Activated CD8-positive, alpha-beta memory T cell treated with anti-CD3 and anti-CD28 coated beads for 1 hour (primary cell): ENCODE measurements at places on chromosomes 1 and 21.

- no peak for DNase-seq
Measured at GRCh38 chr1:229844675-229845074, 218.6 kb downstream of the URB2 start.

DNA sequence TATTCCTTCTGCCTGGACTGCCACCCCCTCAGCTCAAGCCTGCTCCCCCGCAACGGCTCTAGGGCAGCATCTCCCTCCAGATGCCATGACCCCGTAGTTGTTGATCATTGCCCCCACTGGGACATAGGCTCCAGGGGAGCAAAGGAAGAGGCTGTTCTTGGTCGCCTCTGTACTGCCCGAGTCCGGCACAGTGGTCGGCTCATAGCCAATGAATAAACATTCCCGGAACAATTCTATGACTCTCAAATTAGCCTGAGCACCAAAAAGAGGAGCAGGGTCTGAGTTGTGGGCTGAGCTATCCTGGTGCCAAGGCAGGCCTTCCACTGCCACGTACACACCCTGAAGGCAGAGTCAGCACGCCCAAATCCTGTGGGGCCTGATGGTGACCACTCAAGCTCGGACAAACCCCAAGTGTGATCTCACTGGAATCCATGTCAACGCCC is 33.1 kb downstream of the CAPZB start:
- no peak for DNase-seq

DNA sequence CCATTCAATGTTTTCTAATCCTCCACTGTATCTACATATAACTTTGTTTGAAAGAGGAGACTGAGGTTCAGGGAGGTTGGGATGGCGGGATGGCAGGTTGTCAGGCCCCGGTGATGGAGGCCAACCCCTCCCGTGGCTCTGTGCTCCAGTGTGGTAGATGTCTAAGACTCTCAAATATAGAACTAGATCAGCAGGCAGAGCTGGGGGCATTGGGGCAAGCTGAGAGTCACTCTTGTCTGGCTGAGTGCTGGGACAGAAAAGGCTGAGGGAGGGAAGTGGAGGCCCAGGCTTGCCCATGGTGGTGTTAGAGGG is 1.7 kb downstream of the IL6R start:
- DNase-seq, result no peak

DNA sequence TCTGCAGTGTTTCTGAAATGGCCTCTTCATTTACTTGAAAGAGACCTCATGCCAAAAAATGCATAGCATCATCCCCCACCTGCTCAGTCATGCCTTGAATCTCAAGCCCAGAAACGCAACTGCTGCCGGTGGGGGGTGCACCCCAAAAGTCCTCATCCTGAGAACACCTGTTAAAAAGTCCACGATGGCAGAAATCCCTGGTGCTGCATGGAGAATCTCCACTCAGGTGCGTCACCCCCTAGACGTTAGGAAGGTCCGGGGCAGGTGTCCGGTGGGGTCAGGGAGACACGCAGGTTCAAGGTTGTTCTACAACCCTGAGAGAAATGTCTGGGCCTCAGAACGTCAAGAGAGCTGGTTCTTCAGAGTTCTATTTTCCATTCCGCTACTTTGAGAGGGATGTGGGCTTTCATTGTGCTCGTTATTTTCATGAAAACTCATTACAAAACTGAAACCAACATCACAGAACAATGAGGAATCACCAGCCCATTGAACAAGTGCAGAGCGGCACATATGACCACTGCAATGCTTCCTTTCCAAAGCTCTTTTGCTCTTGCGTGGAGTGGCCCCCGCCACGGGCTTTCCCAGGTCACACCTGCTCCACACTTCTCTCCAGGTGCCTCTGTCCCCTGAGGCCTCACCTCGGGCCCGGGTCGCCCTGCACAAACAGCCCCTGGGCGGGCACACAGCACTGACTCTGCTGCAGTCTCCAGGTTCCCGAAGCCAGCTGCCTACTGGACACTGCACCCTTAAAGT is 201.9 kb downstream of the TOMM20 start:
- no peak for DNase-seq

DNA sequence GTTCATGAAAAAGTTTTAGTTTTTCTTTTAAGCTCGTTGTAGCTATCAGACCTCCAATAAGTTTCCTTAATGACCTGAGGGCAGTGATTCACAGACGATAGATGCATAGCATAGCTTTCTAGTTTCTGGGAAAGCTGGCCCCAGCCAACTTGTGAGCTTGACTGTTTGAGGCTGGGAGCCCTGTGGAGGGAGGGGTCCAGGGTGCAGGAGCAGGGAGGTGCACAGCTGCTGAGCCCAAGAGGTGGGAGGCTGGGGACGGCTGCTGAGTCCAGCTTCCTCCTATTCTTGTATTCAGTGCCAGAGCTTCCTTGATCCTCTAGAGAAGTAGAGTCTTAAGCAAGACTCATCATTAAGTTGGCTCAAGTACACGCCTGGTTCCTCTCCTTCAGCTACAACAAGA is 11.0 kb upstream of the AVPR1B start:
- DNase-seq, result no peak

DNA sequence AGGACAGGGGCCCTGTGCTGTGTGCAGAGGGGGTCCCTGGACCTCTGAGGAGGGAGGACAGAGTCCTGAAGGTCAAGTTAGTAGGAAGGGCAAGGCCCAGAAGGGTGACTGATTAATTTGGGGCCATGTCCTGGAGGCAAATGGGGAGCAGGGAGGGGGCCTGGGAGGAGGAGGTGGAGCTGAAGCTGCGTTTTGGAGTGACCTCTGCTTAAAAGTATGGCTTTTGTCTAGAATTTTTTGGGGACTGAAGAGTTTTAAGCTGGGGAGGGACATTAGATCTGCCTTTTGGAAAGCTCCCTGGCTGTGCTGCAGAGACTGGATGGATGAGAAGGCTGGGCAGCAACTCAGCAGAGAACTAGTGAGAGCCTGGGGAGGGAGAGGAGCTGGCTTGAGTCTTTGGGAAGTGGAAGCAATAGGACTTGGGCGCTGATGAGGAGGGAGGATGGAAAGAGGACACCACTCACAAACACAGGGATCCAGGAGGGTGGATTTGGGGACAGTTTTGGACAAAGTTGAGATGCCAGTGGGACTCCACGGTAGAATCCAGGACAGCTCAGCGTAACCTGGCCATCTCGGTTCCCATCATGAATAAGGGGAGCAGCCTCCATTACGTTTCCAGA is 52.9 kb downstream of the ACBD3 start:
- no peak for DNase-seq

- DNase-seq, result no peak
Measured at GRCh38 chr1:17441265-17441992, 2.0 kb upstream of the RCC2 start.
